Thoracic aorta (tissue), 2 donors: ENCODE measurements at places on chromosomes 2 and 18. TPM values are rescaled to one million over a fixed set of nuclear protein-coding genes. Genes with fewer than 3 reads are reported as not detected.

The RGPD3 gene
- total RNA-seq = 0.27 TPM

The IL37 gene
- total RNA-seq = not detected

The RAD51AP2 gene
- total RNA-seq = not detected

DNA sequence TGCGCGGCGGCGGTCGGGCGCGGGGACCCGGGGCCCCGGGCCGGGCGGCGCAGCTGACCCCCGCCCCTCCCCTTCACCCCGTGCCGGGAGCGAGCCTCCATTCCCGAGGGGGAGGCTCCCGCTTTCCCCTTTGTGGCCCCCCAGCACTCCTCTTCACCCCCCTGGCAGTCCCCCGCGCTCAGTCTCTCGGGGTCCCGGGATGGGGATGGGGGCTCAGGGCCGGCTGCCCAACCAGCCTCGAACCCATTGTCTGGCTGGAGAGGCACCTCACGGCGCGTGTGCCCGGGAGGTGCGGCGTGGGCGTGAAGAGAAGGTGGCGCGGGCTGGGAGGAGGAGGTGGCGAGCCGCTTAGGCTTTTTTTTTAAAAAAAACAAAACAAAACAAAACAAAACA, 748 bp downstream of the FMNL2 start:
- no peak for DNase-seq

DNA sequence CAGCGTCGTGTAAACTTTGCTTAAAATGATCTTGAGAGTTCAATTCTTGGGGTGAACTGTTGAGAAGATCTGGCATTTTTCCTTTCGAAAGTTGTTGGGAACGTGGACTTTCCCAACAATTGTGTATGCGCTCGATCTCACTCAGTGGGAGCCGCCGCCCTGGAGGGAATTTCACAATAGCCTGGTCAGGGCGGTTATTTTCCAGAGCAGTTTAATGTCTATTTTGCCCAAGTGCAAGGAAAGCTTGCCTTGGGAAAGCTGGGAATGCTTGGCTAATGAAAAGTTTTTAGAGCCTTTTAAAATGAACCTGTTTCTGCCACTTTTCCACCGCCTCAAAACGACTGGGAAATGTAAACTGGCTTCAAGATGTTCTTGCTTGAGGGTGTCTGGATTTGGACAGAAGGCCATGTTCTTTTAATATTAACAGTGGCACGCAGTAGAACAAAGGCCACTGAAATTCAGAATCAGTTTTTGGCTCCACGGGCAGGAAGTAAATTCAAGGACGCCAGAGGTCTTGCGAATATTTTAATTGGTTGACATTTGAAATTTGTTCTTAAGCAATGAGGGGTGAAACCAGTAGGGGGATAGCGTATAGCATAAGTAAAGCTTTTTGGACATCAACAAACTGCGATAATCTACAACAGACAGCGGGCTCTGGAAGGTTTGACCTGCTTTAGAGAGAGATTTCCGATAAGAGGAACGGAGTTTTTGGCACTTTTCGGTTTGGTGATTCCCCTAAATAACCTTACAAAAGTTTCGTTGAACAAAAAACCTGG, 1.2 kb downstream of the CFLAR start:
- DNase-seq = no peak
